ENCODE measurements at places on chromosomes 1 and 21.

- DNase-seq = no peak
These were observed 29.4 kb downstream of the SPATA17 start for GRCh38 chr1:217660353-217661062.

- DNase-seq = no peak
These were observed 66.3 kb downstream of the ARHGEF10L start for GRCh38 chr1:17605582-17606344.

DNA sequence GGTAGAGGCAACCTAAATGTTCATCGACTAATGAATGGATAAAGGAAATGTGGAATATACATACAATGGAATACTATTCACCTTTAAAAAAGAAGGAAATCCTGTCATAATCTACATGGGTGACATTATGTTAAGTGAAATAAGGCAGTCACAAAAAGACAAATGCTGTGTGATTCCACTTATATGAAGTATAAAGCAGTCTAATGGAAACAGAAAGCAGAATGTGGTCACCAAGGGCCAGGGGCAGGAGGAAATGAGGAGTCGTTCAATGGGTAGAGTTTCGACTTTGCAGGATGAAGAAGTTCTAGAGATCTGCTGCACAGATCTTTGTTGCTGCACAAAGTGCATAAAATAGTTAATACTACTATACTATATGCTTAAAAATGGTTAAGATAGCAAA lies 7.8 kb downstream of the DIPK1A start:
- no peak for DNase-seq

DNA sequence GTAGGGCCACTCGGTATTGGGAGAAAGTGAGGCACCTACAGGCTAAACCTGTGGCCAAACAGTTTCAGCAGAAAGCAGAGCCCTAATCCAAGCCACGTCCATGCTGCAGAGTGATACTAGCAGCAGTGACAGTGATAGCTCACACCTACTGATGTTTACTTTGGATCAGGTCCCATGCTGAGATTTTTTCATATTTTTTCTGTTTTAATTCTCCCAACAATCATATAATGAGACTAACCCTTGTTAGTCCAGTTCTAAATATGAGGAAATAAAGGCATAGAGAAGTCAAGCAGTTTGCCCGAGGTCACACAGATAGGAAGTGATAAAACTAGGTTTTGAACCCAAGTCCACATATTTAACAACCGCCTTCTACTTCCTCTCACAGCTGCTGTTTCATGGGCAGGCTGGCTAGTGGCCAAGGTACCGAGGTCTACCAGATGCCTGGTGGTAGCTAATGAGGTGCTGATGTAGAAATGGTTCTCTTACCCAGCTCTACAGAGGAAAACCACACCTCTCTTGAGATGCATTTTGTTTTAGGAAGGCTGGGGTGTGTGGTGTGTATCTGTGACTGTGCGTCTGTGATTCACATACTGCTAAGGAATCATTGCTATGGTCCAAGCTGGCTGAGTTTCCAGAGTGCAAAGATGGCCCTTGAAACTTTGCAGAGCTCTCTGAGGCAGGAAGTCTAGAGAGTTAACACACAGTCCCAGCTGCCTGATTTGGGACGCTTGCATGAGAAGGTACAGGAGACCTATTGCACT lies 80.3 kb upstream of the ARTN start:
- peak; percentile 89 for DNase-seq

DNA sequence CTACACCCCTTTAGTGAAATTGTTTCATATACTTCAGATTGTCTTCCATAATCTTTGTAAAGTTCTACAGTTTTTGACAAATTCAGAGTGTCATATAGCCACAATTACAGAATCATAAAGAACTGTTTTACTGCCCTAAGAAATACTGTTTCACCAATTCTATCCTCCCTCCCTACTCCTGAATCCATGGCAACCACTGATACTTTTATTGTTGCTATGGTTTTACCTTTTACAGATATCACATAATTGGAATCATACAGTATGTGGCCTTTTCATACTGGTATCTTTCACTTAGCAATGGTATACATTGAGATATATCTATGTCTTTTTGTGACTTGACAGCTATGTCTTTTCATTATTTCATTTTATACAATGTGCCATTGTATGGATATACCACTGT lies 34.1 kb downstream of the RC3H1 start:
- no peak for DNase-seq

GRCh38 chr1:175742790-175743459 lies 470 bp downstream of the TNR start:
- DNase-seq = no peak

Measured in spleen (tissue), 13 donors.